ENCODE measurements at places on chromosomes 12 and 14.

- no peak for DNase-seq
These were observed 127.6 kb downstream of the PAWR start for GRCh38 chr12:79563021-79563740.

- DNase-seq, result peak; percentile 68
These were observed 31.7 kb downstream of the TNFAIP2 start for GRCh38 chr14:103155010-103155409.

DNA sequence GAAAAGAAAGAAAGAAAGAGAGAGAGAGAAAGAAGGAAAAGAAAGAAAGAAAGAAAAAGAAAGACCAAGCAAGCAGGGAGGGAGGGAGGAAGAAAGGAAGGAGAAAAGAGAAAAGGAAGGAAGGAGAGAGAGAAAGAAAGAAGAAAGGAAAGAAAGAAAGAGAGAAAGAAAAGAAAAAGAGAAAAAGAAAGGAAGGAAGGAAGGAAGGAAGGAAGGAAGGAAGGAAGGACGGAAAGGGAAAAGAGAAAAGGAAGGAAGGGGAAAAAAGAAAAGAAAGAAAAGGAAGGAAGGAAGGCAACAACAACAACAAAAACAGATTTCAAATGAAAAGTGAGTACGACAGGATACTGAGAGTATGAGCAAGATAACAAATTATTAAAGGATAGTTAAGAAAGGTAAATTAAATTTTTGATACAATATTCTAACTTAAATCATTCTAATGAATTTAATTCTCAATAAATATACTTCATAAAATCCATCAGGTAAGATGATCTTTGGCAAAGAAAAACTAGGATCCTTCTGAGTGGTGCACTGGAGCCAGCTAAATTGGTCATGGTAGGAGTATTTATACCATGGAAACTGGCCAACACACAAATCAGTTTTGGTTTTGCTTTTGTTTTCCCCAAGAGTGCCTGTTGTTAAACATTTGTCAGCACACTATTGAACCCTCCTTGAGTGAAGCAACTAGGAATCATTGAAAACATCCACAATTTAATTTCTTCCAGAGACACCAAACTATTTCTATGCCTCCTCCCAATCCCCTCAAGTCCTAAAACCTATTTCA lies 56.1 kb upstream of the DYRK2 start:
- no peak for DNase-seq

DNA sequence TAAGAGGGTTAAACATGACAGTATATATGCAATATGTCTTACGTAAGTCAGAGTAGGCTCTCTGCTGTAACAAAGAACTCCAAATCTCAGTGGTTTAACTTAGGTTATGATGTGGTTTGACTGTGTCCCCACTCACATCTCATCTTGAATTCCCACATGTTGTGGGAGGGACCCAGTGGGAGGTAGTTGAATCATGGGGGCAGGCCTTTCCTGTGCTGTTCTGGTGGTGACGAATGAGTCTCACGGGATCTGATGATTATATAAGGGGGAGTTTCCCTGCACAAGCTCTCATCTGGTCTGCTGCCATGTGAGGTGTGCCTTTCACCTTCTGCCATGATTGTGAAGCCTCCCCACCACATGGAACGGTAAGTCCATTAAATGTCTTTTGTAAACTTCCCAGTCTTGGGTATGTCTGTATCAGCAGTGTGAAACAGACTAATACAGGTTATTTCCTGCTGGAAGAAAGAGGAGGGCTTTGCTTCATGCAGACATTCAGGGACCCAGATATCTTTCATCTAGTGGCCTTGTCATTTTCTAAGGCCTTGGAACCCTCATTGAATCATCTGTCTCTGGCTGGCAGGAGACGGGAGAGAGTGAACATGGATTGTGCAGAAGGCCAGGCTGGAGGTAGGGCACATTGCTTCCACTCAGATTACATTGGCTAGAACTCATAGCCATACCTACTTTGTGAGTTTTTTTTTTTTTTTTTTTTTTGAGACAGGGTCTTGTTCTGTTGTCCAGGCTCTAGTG lies 96.1 kb downstream of the CRADD start:
- no peak for DNase-seq

GRCh38 chr12:29071099-29071498 lies 78.0 kb upstream of the FAR2 start:
- no peak for DNase-seq

DNA sequence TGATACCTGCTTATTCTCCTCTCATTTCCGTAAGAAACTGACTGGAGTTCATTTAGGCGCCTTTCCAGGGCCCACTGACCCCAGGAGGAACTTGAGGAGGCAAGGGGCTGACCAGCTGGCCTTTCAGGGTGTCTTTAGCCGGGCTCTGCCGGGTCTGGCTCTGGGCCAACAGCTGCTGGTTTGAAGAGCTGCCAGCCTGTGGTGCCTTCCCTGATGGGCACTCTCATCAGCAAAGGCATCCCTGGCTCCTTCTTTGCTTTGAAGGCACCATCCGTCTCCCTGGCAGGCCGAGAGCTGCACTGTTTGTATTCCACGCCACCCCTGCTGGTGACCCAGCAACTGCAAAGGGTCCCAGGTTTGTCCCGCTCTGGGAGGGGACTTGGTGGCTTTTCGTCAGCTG lies 42.0 kb downstream of the IQSEC3 start:
- DNase-seq, result peak; percentile 57

DNA sequence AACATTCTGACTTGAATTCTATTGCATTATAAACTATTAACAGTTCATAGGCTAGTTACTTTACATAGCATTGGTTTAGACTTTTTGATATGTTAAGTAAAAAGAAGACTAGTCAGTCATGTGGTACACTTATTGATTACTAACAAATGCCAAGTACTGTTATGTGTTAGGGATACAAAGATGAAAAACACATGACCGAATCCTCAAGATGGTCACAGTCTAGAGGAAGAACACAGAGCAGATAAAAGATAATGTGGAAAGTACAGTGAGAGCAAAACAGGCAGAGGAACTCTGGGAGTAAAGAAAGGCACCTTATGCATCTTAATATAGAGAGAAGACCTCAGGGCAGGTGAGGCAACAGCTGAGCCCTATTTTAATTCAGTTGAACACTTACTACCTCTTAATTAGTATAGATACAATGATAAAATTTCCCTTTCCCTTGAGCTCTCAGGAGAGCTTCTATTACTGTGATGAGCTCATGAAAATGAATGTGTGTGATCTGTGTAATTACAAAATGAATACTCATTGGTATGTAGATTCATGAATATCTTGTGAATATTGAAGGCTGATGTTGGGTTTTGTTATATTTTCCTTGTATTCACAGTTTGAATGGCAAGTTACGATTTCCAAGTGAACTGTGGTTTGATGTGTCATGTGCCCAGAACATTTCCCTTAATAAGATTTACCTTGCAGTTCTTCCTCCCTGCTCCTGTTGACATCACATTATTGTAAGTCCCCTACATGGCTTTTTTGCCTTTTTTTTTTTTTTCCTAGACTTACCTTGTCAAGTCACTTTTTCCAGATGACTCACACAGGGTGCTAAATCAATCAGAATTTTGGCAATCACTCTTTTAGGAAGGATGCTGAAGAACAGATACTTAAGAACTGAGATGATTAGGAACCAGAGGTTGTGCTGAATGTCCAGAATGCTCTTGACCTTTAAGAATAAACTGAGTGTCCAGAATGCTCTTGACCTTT lies 29.5 kb upstream of the MSRB3 start:
- no peak for DNase-seq

DNA sequence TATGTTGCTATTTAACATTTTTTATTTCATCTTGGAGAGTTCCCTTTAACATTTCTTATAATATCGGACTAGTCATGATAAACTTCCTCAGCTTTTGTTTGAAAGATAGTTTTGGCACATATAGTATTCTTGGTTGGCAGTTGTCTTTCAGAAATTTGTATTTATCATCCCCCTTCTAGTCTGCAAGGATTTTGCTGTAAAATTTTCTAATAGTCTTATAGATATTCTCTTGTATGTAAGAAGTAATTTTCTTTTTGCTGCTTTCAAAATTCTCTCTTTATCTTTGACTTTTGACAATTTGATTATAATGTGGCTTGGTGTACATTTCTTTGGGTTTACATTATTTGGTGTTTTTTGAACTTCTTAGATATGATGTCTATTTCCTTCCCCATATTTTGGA lies 116.0 kb upstream of the AVPR1A start:
- DNase-seq, result no peak

Measured in Ammon's horn (tissue), 1 donor.